GM10248 (cell line): ENCODE measurements at places on chromosomes 3 and 15.

GRCh38 chr3:46133285-46133684 lies 74.8 kb downstream of the CCR1 start:
- no peak for DNase-seq

DNA sequence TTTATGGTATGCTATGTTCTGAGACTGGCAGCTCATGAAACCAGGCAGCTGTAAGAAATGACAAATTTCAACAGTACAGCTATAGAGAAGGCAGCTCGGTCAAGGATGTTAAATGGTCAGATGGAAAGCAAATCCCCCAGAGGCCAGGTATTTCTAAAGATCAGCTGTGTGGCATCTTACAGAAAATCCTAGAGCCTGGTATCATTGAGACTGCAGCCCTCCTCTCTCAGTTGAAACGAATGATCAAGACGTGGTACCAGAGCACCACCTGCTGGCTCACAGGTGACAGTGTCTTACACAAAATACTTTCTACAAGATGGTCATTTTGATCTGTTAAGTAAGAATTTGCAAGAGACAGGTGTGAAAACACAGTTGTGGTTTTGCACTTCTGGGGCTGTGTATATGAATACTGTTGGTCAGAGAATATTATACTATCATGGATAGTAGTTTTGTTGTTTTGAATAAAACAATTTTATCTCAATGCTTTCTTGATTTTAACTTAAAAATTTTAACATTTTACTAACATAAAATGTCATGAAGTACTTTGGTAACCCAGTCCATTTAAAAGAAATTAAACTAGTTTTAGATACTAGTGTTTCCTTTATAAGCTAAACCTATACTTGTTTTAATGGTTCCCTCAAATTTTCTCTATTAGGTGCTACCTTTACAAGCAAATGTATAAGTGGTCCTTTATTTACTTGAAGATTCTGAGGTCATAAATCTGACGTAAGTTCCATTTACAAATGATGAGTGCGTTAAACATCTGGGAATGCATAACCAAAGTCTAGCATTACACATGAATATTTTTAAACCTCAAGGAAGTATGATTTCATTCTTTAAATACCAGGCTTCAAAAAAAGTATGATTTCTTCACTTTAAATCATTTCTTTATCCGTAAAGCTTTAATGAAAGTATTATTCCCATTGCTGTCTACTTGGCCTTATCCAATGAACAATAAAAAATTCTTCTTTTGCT lies 121.8 kb downstream of the PDZRN3 start:
- peak; percentile 71 for DNase-seq

GRCh38 chr3:120706950-120707349 lies 24.9 kb upstream of the HGD start:
- DNase-seq, result peak; percentile 6

GRCh38 chr3:173529062-173529711 lies 131.6 kb downstream of the NLGN1 start:
- peak; percentile 10 for DNase-seq

DNA sequence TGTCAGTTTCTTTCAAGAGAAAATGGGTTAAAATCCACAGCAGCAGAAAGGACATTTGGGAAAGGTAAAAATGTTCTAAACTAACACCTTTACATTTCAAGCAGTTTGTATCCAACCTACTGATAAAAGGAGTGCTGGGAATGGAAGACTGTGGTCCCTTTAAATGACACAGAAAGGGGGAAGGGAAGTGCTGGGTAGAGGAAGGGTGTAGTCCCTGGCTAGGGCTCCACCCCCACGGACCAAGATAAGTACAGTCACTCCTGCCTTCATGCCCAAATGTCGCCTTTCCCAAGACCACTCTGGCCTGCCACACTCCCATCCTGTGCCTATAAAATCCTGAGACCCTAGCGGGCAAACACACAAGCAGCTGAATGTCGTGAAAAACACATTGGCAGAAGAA lies 350.9 kb upstream of the POU1F1 start:
- DNase-seq, result no peak
